ENCODE measurements at places on chromosomes 7 and 10.

DNA sequence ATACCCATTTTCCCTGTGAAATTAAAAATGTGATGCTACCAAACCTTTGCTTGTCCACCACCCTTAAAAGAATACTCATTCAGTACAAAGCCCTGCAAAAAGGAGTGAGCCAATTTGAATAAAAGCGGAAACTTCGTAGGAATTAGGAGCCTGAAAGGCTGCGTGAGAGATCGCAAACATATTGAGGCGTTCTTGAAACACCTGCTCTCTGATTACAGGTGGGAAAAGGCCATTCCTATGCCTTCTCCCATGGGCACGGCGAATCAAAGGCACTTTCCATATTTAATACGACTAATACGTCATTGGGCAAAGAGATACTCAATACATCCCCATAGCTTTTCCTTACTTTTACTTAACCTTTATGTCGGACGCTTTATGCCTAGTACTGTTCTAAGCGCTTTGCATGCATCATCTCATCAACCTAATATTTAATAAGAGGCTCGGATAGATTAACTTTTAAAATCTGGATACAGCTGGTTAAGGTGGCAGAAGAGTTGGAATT, 30.9 kb upstream of the KMT2E start:
- DNase-seq, result no peak

GRCh38 chr10:130254662-130255061, 118.5 kb downstream of the GLRX3 start:
- DNase-seq, result no peak

- DNase-seq, result no peak
Observed at GRCh38 chr10:108632144-108632543, 1291.2 kb downstream of the XPNPEP1 start.

GRCh38 chr7:102140952-102141370, 145.7 kb upstream of the SH2B2 start:
- DNase-seq, result no peak

- no peak for DNase-seq
Observed at GRCh38 chr7:138900035-138900828, 81.0 kb downstream of the KIAA1549 start.

GRCh38 chr10:58885146-58885545, 291.3 kb upstream of the PHYHIPL start:
- DNase-seq, result no peak

GRCh38 chr10:118763202-118763988, 8.6 kb upstream of the CACUL1 start:
- no peak for DNase-seq

GRCh38 chr10:86684331-86685097, 16.2 kb downstream of the LDB3 start:
- DNase-seq, result peak; percentile 58

DNA sequence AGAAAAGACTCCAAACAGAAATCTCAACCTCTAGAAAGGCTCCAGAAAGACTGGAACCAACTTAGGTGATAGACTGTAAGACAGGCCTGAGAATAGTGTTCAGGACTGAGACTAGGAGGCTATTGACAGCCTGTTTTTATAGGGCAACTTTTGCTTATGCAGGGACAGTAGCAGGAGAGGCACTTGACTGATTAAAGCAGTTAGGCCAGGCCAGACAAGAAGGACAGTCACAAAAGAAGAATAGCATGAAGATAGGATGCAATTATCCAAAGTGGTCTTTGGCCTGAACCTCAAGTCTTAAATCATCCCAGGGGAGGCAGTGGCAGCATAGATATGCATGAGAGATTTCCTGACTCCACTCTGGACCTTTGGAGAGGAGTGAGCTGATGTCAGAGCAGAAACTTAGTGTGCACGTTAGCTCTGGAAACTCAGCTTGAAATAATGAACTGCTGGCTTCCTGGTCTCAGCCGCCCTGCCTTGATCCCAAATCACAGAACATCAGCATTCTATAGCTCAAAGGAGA, 290.6 kb downstream of the SORCS3 start:
- no peak for DNase-seq

GRCh38 chr7:3063016-3063753, 19.5 kb upstream of the CARD11 start:
- no peak for DNase-seq

GRCh38 chr7:50728184-50728583, 54.5 kb downstream of the GRB10 start:
- DNase-seq, result no peak

GRCh38 chr7:69411018-69411417, 187.3 kb upstream of the AUTS2 start:
- no peak for DNase-seq

DNA sequence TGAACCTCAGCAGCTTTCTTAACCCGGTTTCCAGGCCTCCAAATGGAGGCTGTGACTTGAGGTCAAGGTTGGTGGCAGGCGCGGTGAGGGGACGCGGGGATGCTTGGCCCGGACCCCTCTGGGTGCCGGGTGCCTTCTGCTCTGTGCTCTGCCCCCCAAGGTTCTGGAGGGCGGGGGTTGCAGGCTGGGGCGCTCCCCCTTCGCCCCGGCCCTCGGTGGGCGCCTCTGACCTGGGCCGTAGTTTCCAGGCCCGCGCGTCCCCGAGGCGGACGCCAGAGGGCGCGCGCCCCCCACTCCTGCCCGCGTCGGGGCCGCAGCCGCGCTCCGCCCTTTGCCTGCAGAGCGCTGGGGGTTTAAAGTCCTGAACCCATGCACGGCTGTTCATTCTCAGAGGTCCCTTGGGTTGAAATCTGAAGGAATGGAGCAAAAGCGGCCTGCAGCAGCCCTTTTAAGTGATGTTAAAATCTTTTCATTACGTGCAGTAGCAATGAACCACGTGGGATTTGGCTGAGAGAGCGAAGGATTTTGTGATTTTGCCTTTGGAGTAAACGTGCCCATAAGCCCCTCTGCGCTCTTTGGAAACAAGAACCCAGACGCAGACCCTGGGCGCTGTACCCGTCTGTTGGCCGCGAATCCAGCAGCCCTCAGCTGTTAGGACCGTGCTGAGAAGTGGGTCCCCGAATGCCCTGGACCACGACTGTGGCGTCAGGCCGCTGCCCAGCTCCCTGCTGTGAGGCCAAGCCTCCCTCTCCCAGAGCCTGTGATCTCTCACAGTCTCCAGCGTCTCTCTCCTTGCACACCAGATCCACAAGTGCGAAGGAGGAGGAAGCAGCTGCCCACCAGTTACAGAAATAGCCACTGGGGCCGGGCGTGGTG, 135.0 kb downstream of the ACTR3B start:
- DNase-seq, result peak; percentile 43

GRCh38 chr7:75813781-75814236, at the start of gene CCL24:
TSS of gene CCL24 (minus strand) at chr7:75813806. CDS start at chr7:75813715, 91 bp downstream.
- no peak for DNase-seq

DNA sequence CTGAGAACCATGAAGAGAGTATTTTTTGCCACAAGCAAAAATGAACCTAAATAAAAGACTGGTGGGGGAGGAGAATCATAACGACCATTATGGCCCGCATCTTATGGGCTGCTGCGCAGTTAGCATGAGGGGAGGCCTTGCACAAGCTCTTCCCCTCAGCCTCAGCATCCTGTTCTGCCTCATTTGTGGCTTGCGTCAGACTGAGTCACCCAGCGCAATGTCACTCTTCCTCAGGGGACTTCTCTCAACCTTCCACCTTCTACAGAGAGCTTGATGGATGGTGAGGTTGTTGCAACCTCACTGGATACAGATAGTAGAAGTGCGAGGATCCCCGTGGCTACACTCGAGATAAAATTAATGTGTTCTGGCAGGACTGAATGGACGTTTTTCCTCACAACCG, 16.8 kb upstream of the GPR15LG start:
- DNase-seq, result no peak

DNA sequence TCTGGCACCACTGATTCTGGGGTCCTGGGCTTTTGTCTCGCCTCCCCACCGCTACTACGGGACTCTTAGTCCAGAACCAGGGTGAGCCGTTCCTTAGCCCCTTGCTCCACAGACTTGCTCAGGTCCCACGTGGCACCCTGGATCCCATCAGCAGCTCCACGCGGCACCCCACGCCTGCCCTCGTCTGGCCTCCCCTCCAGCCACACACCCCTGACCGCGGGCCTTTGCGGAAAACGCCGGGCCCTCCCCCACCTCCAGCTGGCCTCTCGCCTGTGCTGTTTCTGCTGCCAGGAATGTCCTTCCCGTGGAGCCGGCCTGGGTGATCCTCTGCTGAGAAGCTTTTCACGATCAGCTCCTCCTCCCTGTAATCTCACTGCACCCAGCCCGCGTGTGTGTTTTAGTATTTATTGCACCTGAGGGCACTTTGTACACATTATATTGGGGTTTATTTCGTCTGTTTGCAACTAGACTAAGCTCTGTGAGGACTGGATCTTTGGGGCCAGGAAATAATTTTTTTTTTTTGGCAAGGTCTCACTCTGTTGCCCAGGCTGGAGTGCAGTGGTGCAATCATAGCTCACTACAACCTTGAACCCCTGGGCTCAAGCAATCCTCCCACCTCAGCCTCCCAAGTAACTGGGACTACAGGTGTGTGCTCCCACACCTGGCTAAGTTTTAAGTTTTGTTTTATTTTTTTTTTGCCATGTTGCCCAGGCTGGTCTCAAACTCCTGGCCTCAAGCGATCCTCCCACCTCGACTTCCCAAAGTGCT, 10.5 kb upstream of the TTYH3 start:
- no peak for DNase-seq

DNA sequence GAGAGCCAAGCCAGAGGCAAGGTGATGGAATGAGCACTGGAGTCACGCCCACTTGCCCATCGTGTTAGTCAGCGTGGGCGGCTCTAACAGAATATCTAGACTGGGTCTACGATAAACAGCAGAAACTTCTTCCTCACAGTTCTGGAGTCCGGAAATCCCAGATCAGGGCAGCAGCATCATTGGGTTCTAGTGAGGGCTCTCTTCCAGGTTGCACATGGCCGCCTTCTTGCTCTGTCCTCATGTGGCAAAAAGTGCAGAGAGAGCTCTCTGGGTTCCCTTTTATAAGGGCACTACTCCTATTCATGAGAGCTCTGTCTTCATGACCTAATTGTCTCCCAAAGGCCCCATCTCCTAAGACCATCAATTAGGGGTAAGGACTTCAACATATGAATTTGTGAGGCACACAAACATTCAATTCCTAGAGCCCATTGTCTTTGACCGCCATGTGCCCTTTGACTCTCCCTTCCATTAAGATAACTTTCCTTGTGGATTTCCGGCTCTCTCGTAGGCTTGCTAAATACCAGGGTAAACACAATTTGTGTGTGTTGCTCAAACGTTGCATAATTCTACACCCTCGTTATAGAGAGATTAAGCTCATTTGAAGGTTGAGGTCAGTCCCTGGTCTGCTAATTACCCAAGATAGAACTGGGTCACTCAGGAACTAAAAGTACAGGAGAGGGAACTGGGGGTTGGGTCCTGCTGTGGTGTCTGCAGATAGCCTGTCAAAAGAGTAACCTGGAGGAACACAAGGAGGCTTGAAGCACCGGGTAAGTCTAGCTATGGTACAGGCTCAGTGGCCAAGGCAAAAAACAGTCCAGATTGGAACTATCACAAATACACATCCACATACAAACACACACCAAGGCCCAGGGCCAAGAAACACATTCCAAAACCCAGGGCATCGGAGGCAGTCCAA, 28.7 kb upstream of the USP6NL start:
- no peak for DNase-seq

DNA sequence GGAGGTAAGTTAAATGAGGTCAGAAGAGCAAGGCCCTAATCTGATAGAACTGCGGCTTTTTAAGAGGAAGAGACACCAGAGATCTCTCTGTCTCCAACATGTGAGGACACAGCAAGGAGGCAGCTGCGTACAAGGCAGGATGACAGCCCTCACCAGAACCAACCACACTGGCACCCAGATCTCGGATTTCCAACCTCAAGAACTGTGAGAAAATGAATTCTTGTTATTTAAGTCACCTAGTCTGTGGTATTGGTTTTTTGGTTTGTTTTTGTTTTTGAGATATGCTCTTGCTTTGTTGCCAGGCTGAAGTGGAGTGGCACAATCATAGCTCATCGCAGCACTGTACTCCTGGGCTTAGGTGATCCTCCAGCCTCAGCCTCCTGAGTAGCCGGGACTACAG, 127.2 kb downstream of the DLG5 start:
- DNase-seq, result no peak

- DNase-seq, result no peak
Observed at GRCh38 chr7:30913821-30914515, 2.3 kb downstream of the AQP1 start.

GRCh38 chr7:91299952-91300775, 35.9 kb downstream of the FZD1 start:
- no peak for DNase-seq

DNA sequence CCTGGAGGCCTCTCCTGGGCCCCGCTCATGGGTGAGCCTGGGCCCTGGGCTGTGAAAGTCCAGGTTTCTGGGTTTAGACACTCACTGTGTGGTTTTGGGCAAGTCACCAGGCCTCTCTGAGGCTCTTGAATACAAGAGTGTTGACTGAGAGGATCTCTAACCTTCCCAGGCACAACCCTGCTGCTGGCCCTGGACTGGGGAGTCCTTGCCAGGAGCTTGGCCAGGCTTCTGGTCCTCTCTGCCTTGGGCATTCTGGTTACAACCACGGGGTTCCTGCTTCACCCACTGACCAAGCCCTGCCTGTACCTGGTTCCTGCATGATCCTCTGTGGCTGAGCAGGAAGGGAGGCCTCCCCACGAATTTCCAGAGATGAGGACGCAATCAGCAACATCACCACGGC, 63.6 kb upstream of the COL13A1 start:
- DNase-seq, result no peak

- peak; percentile 81 for DNase-seq
Observed at GRCh38 chr10:541750-542371, 147.6 kb downstream of the DIP2C start.

- no peak for DNase-seq
Observed at GRCh38 chr7:158010961-158011693, 576.5 kb downstream of the PTPRN2 start.

- no peak for DNase-seq
Observed at GRCh38 chr10:31128536-31128935, 96.9 kb upstream of the ZNF438 start.

DNA sequence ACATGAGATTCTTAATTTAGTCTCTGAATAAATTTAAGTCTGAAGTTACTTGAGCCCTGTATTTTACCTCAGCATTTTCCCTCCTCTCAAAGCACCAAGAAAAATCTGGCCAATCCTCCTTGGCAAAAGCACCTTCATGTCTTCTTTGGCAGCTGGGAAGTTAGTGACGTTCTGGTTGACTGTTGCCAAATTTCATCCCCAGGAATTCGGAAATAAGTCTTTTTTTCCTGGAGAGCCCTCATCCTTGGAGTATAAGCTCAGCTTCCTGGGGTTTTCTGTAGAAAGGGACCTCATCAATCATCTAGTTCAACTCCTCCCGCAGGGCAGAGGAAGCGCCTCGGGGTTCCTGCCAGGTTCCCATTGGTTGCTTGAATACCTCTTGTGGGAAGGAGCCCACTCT, 377.6 kb downstream of the PHTF2 start:
- DNase-seq, result no peak

GRCh38 chr10:102714621-102715455, at the start of gene SFXN2:
TSS of gene SFXN2 (plus strand) at chr10:102714636. CDS start at chr10:102726637, 12,001 bp downstream.
- DNase-seq, result peak; percentile 34

- DNase-seq, result no peak
Observed at GRCh38 chr10:93392121-93392520, 90.0 kb downstream of the MYOF start.
